ENCODE measurements at places on chromosomes 5 and 9.

GRCh38 chr5:9437741-9438240, 108.1 kb downstream of the SEMA5A start:
- peak; percentile 91 for DNase-seq

GRCh38 chr5:90398726-90399125, 10.8 kb downstream of the CETN3 start:
- DNase-seq, result no peak

DNA sequence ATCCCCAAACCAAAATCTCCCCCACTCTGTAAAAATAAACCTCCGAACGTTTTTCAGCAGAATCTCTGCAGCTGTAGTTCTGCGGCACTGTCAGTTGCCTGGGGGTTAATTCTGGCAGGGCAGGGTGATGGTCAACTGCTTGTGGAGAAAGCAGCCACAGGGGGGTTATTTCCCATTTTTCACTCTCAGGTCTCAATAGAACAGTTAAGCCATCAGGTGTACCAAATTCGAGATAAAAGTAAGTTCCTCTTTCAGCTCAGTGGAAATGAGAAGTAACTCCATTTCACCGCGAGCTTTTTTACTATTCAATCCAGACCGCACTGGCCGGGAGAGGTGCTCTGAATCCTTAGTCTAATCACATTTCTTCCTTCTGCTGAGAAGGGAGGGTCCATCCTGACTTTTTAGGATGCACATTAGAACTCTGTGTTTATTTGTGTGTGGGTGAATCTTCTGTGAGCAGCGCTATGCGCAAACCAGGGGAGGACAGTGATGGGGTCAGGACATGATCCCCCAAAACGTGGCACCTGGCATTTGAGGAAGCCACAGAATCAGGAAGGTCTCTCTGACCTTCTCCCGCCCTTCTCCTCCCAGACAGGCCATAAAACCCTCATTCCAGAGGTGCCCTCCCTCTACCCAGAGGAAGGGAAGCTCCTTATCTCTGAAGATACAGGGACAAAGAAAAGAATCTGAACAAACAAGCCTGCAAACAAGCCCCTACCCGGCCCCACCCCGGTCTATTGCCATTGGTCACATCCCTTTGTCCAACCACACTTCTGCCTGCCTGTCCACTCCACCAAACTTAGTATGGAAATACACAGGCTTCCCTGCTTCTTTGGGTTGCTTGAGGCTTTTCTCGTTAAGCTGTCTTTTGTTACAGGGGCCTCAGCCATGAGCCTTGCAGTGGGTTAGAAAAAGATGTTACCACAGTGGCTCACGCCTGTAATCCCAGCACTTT, 229.0 kb downstream of the ROR2 start:
- peak; percentile 72 for DNase-seq

GRCh38 chr9:21708856-21709255, 93.6 kb upstream of the MTAP start:
- DNase-seq, result no peak

DNA sequence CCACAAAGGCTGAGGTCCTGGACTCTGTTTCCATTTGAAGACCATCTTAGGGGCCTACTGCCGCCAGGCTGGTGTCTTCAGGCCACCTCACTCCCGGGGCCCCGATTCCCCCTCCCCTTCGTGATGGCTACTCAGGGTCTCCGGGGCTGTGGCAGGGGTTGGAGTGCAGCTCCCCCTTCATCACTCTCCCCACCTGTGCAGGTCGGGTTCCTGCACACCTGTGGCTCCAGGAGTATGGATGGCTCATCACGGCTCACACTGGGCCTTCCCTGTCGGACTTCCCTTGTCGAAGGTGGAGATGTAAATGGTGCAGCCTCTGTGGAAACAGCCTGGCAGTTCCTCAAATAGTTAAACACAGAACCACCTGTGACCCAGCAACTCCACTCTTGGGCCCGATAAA, 11.9 kb downstream of the LCN9 start:
- no peak for DNase-seq

GRCh38 chr5:125189531-125189941, 443.1 kb upstream of the ZNF608 start:
- no peak for DNase-seq

DNA sequence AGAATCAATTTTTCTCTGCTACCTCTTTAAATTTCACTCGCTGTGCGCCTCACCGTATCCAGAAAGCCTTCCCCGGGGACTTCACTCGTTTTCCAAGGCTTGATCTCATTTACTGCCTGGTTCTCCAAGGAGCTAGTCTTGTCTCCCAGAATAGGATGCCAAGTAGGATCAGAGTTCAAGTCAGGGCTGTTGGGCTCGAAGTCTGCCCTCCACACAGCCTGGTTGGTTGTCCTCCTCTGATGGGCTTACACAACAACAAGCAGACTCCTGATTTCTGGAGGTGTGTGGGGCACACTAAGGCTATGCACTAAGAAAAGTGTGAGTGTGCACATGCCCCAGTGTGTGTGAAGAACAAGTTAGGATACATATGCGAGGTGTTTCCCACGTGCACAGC, 14.0 kb upstream of the TNIP1 start:
- DNase-seq, result no peak

DNA sequence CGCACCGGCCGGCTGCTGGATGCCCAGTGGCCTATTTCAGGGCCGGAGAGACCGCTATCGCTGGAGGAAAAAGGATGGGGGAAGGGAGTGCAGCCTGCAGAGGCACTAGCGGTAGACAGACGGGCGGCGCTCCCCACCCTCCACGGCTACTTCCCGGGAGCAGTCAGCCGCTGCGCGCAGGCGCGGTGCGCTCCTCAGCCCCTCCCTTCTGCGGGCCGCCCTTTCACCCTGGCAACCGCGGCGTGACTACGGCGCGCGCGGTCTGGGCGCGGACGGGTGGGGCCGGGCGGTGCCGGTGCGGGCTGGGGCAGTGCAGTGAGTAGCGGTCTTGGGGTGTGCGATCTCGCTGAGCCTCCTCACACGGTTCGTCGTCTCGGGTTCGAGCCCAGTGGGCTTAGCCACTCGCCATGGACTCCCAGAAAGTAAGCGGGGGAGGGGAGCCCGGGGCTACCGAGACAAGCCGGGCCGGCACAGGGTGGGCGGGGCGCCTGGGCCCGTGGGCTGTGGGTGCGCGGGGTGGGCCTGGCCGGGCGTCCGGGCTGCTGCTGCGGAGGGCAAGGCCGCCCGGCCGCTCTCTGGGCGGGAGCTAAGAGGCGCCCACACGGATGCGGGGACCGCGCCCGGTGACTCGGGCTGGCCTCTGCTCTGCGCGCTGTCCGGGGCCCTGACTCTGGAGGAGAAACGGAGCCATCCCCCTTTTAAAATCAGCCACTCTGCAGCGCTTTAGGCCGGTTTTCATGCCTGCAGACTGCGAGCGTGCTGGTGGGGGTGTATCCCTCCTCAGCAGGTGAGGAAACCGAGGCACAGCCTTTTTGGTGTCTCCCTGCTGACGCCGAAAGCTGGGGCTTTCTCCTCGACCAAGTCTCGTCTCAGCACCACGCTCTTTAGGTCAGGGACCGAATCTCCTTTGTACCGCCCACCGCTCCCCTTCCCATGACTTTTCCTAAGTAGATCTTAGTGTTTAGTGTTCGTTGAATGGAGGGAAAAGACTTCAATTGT, at the start of gene FSD1L:
Gene FSD1L, plus strand, starts transcription at position 221 of the 999 bp plus-strand sequence. Its CDS starts 187 bp downstream, at position 408.
- peak; percentile 86 for DNase-seq

- no peak for DNase-seq
These were observed 1.3 kb upstream of the DMRT3 start for GRCh38 chr9:974996-975739.

DNA sequence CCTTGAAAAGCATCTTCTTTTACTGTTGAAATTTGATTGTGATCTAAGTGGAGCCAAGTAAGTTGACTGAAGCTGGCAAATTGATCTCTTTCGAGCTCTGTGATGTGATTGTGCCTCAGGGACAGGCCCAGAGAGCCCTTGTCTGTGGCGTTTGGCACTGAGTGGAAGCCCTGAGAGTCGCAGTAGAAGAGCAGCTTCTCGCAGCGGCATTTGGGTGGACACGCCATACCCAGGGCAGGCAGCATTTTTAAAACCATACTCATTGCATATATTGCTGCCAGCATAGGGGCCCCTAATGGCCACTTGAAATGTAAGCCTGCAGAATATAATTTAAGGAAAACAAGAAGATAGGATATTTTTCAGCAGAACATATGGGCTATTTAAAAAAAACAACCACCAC, 894 bp downstream of the LRRTM2 start:
- DNase-seq, result no peak

GRCh38 chr9:95133325-95133705, 184.2 kb downstream of the FANCC start:
- no peak for DNase-seq

- no peak for DNase-seq
These were observed 122.2 kb downstream of the FGF10 start for GRCh38 chr5:44266882-44267576.

DNA sequence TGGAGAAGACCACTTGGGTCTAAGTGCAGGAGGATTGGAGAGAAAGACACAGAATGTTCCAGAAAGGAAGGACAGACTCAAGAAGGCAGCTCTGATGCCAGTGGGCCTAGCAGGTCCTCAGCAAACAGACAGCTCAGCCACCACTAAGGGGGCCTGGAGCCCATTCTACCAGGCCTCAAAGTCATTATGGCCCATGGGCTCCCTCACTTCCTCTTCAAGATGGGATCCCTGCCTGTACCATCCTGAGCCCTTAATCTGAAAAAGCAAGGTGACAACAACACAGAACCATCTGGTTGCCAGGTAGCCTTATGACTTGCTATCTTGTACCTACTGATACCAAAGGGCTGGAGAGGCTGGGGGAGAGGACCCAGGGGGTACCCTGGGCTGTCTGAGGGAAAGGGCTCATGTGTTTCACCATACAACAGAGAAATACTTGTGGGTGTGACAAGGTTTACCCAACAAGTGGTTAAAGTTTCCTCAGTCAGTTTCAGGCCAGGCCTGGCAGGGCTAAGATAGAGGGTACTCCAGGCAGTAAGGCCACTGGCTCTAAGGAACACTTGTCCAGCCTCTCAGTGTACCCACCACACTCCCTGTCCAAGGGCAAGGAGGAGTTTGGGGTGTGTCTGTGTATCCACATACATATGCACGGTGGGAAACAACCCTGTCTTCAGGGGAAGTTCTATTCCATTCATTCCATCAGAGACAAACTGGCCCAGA, 30.7 kb downstream of the TCF7 start:
- DNase-seq, result peak; percentile 9

DNA sequence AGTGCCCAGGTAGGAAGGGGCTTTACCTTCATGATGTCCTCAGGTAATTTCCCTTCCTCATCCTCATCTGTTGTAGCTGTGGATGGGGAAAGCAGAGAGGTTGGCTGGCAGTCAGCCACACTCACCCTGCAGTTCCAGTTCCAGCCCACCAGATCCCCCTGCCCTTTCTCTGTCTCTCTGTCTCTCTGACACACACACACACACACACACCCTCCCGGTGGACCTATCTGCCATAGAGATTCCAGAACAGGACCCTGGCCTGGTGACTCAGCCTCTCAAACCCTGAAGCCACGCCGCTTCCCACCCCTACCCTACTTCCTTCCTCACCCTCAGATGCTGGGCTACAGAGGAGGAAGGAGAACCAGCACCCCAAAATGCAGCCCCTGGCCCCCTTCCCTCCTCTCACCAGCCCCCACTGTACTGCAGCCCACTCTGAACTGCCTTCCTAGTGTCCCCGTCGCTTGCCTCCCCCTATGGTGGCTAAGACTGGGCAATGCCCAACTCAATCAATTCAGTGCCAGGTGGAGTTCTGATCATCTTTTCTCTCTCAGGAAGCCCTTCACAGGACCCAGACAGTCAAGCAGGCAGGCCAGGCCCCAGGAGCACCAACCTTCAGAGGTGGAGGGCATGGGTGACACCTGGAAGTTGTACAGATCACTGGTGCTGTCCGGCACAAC, 4.8 kb downstream of the IRF1 start:
- DNase-seq, result peak; percentile 23

DNA sequence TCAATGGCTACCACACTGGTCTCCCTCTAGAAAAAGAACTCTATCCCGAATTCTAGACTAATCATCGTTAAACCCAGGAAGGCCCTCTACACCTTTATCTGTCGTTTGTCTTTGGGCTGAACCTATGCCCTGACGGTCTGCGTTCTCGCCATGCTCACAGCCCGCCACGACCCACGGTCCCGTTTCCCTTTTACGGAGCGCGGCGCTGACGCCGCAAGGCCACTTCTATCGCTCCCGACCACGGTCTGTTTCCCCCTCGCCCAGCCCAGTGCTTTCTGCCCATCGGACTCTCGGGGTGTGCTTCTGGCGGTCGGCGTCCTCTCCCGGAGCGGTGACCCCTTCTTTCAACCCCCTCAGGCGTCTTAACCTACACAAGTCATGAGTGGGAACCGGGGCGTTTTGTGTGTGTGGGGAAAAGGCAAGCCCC, 974 bp downstream of the C9orf40 start:
- peak; percentile 24 for DNase-seq

- peak; percentile 32 for DNase-seq
These were observed 8.4 kb upstream of the RANBP3L start for GRCh38 chr5:36310138-36310537.

DNA sequence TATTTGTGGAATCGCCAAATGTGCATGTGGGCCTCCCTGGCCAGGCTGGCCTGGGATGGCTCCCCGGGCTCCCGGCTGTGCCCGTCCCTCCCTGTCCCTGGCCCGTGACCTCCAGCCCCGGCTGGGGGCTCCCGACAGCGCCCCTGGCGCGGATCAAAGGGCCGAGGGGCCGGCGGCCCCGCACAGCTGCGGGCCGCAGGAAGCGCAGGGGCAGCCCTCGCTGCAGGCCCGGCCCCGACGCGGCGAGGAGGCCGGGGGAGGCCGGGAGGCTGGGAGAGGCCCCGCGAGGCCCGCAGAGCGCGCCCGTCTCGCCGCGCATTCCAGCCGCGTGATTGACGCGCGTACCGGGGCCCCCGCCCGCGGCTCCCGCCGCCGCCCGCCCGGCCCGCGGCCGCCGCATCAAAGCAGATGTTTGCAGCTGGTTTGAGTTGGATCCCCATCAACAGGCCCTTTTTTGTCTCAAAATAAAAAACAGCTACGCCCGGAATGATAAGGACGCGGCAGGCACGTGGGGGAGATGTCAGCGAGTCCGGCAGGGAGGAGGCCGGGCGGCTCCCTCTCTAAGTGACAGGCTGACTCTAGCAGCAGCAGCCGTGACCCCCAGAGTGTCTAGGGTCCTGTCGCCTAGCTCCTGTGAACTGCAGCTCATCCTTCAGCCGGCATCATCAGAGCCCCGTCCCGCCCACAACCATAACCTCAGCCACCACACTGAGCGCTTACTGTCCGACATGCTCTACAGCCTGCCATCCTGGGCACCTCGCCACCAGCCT, 69.4 kb downstream of the LMX1B start:
- DNase-seq, result no peak
